ENCODE measurements at places on chromosomes 2 and 18.

- no peak for DNase-seq
These were observed 6.5 kb downstream of the METTL5 start for GRCh38 chr2:169818241-169818640.

GRCh38 chr2:122643725-122644329 lies 888.4 kb downstream of the TSN start:
- DNase-seq, result no peak

- peak; percentile 67 for DNase-seq
These were observed 18.8 kb upstream of the SOX11 start for GRCh38 chr2:5673145-5674025.

GRCh38 chr2:37776487-37776886 lies 105.0 kb upstream of the CDC42EP3 start:
- DNase-seq, result peak; percentile 96

GRCh38 chr2:214542866-214543265 lies 132.0 kb downstream of the VWC2L start:
- no peak for DNase-seq

DNA sequence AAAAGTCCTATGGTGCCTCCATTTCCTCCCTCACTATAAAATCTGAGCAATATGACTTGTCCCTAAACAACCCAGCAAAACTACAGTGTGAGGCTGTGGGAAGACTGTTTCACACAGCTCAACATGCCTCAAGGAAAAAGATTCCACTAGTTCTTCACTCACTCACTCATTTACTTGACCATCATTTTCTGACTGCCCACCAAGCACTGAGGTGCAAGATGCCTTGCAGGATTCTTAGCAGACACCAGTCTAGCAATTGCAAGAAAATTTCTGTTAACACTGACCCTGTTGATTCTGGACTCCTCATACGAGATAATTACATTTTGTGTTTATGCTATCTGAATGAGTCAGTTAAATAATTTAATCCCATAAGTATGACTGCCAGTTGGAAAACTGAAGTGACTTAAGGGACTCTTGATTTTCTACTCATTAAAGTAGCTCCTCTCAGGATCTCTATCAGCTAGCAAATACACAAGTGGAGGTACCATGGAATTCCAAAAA lies 51.9 kb upstream of the PCBP1 start:
- no peak for DNase-seq

- DNase-seq, result peak; percentile 71
These were observed 78.8 kb upstream of the LCLAT1 start for GRCh38 chr2:30368258-30368657.

- no peak for DNase-seq
These were observed 172.6 kb upstream of the PXDN start for GRCh38 chr2:1916881-1917280.

GRCh38 chr2:40396124-40396523 lies 55.8 kb downstream of the SLC8A1 start:
- DNase-seq, result no peak

- DNase-seq, result no peak
These were observed 7.4 kb upstream of the POLI start for GRCh38 chr18:54261894-54262293.

DNA sequence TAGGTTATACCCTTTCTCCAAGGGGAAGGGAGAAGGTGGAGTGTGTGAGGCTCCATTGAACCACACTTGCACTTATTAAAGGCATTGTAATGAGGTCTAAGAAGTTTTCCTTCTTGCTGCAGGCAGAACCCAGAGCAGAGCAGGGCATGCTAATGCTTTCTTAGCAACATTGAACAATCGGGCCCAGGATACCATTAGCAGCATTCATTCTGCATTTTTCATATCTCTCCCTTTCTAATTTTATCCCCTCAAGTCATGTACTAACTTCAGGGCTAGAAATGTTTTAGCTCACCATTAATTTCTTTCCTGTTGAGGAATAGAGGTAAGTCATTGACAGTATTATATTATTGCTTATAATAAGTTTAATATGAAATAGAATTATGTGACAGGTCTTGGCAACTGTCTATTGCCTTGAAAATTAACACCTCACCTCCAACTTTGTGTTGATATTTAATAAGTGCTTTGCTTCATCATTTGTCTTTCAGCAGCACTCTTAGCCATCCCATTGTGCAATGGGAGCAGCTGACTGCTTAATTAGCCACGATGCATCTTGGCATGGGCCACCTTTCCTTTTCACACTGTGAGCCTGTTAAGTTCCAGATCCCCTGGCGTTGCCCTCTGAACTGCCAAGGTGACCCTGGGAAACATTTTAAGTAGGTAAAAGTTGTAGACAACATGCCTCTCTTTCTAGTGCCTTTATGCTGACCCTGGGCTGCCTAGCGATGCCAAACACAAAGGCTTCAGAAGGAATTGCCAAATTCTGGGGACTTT lies 300.8 kb upstream of the MEX3C start:
- DNase-seq, result no peak

DNA sequence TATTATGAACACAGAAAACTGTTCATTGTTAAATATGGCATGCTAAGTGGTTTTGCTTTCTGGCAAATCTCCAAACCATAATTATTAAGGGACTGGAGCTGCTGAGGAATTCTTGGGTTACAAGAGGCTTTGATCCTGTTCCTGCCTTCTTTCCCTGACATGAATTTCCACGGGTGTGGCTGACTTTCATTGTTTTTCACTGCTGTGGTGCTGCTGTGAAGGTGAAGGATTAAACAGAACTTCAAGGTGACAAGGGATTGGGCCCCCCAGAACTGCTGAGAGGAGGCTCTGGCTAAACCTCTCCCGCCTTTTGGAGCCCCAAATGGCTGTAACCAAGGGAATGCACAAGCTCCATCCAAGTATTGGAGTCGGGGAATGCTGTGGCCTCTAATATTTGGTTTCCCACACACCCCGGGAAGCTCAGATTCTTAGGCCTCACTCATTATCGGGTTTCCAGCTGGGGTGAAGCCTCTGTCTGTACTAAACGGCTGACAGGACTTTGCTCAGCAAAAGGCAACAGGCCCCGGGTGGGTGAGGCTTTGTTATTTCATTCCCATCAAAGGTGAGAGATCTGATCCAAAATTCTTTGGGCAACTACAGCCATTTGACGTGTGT lies 29.0 kb upstream of the ZFP36L2 start:
- no peak for DNase-seq

DNA sequence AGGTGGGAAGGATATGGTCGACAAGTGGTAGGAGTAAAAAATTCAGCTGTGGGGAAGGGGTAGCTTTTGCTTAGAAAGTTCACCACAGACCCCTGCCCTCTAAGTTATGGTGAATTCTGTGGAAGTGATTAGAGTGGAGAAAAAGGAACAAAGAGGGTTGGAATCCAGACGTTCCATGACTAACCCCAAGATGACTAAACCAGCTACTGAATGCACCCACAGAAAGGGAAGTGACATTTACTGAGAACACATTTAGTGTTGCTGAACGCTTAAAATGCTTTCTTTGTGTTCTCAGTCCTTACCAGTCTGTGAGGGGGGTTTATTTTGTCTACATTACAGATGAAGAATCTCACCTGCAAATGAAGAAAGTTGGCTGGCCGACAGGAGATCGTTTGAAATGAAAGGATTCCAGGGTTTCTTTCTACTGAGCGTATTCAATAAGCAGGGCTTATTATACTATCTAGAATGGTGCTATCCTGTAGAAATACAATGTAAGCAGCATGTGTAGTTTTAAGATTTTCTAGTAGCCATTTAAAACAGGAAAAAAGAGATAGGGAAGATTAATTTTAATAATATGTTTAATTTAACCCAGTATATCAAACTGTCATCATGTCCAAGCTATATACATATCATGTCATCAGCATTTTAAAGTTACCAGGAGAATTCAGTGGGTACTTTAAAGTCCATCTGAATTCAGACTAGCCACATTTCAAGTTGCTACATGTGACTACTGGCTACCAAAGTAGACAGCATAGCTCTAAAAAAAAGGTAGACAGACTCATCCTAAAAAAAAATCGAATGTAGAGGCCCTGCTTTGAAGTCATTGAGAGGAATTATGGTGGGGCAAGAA lies 60.1 kb downstream of the LIMS1 start:
- DNase-seq, result peak; percentile 76

GRCh38 chr2:31319406-31320175 lies 85.6 kb downstream of the EHD3 start:
- no peak for DNase-seq

DNA sequence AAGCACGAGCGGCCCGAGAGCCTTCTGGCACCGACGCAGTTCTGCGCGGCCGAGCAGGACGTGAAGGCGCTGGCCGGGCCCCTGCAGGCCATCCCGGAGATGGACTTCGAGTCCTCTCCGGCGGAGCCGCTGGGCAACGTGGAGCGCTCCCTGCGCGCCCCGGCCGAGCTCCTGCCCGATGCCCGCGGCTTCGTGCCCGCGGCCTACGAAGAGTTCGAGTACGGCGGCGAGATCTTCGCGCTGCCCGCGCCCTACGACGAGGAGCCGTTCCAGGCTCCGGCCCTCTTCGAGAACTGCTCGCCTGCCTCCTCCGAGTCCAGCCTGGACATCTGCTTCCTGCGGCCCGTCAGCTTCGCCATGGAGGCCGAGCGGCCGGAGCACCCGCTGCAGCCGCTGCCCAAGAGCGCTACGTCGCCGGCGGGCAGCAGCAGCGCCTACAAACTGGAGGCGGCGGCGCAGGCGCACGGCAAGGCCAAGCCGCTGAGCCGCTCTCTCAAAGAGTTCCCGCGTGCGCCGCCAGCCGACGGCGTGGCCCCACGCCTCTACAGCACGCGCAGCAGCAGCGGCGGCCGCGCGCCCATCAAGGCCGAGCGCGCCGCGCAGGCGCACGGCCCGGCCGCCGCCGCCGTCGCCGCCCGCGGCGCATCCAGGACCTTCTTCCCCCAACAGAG lies 70.4 kb downstream of the ARHGEF33 start:
- DNase-seq, result peak; percentile 85

- DNase-seq, result no peak
These were observed 59.1 kb downstream of the TRABD2A start for GRCh38 chr2:84821806-84822205.

DNA sequence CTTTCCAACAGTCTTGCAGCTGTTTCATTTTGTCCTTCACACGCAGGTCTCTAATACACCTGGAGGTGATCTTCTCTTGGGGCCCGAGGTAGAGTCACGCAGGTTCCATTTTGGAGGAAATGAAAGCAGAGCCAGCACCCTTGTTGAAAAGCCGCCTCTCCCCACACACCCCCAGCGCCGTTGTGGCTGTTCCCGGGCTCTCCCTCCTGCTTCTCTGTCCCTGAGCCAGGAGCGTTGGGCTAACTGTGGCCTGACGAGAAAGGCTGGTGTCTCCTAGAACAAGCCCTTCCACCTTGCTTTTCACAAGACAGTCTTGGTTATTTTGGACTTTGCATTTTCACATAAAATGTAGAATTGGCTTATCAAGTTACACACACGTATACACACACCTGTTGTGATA lies 16.3 kb downstream of the SNED1 start:
- peak; percentile 44 for DNase-seq

- no peak for DNase-seq
These were observed 152.8 kb downstream of the L3MBTL4 start for GRCh38 chr18:6261938-6262337.

- no peak for DNase-seq
These were observed 4.6 kb upstream of the PDK1 start for GRCh38 chr2:172551271-172551670.

DNA sequence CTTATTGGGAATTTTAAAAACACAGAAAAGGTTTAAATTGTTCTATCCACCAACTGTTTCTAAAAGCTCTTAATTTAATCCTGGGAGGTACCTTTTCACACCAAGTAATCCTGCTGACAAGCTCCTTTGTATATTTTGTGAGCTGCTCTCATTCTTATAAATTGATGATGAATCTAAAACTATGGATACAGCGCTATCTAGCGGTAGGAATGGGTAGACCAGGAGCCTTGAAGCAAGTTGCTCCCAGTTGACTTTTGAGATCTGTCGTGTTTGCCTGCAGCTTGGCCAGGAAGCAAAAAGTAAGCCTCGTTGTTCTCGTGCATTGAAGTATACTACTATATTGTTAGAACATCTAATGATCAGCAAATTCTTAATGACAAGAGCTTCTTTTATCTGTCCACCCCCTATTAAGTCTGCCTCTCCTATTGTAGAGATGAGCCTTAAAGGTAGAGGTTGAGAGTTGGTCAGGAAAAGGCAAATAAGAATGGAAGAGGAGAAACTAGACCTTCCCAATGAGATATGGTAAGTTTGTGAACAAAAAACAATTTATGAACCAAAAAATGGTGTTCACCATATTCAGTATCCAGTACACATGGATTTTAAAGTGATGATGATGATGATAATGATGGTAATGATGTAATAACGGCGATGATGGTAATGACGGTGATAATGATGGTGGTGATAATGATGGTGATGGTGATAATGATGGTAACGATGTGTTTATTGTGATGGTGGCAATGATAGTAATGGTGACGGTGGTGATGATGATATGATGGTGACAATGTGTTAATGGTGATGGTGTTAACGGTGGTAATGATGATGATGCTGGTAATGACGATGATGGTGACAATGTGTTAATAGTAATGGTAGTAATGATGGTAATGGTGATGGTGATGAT lies 212.1 kb upstream of the NCKAP5 start:
- peak; percentile 77 for DNase-seq

- DNase-seq, result no peak
These were observed 9.3 kb downstream of the CHCHD5 start for GRCh38 chr2:112593736-112594135.

DNA sequence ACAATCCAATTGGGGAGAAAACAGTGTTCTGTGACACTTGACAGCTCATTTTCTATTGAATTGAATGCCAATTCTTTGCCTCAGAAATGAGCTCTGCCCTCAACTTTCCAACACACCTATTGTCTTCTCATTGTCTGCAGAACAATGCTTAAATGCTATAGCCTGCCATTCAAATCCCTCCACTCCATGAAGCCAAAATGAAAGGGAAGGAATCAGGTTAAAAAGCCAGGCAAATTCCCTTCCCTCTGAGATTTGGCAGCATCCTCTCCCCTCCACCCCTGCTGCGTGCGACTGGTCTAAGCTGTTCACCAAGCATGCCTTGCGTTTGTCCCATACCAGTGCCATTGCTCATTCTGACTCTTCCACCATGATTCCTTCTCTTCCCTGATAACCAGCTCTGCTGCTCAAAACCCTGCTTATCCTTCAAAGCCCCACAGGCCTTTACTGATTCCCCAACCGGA lies 32.4 kb upstream of the TMEM131 start:
- peak; percentile 69 for DNase-seq

GRCh38 chr2:218876562-218877219 lies 4.0 kb upstream of the WNT10A start:
- DNase-seq, result peak; percentile 93

GRCh38 chr2:10045561-10046355 lies 2.4 kb downstream of the KLF11 start:
- no peak for DNase-seq

All from islet precursor cell (in vitro differentiated cells).